IPS-NIHi11 (cell line): ENCODE measurements at places on chromosomes 2 and 18.

GRCh38 chr2:157336137-157337010 lies 10.8 kb upstream of the ERMN start:
- DNase-seq, result peak; percentile 50

DNA sequence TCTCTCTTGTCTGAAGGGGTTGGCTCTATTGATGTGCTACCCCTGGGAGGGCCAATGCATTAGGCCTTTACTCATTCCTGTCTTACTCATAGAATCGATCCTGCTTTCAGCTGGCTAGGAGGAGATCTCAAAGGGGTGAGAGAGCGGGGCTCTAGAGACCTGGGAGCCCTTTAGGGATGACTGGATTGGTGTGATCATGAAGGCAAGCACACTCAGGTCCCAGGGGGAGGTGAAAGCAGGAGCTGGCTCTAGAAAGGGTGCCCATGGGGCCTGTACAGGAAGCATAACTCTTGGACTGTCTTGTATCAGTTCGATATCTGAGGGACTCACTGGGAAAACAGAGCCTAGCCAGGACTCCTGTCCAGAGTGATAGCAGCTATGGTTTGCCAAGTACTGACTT lies 47.8 kb downstream of the INPP4A start:
- no peak for DNase-seq

DNA sequence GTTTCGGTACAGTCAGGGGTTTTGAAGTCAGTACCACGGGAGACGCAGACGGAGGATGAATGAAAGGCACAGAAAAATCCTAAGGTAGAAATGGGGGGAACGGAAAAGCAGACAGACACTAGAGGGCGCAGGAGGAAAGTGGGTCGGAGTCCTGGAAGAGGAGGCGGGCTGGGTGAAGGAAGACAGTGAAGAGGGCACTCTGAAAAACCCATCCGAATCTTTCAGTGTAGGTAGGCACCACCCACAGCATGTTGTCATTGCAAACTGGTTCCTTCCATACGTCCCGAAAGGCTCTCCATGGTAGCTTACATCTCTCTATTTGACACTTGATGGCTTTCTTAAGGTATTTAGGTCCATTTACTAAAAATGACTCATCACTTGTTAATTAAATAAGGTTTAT lies 18.5 kb upstream of the ZNF236 start:
- peak; percentile 79 for DNase-seq

DNA sequence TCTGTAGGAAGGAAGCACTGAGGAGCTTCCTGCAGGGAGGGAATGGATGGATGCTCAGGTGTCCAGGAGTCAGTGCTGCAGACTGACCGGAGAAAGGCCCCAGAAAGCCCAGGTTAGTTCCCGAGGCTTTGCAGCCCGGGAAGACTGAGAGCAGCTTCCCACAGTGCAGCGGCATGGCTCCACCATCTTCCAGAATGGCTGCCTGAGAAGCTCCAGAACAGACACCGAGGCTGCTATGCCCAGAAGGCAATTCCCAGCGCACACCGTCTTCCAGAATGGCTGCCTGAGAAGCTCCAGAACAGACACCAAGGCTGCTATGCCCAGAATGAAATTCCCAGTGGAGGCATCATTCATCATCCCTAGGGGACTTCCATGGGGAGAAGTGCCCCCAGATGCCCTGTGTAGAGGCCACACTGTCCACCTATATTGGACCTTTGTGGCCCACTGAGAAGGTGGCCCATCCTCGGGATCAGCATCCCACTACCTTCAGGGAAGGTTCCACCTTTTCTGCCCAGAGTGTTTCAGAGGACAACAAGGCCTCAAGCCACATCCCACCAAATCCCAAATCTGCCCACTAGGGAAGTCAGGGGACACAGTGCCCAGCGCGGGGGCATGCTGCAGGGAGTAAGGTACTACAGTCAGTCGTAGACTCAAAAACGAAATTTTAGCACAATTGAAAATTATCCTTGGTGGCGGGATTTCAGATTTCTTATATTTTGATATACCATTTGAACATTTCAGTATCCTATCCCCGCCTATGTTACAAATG lies 80.5 kb downstream of the KCNF1 start:
- no peak for DNase-seq

DNA sequence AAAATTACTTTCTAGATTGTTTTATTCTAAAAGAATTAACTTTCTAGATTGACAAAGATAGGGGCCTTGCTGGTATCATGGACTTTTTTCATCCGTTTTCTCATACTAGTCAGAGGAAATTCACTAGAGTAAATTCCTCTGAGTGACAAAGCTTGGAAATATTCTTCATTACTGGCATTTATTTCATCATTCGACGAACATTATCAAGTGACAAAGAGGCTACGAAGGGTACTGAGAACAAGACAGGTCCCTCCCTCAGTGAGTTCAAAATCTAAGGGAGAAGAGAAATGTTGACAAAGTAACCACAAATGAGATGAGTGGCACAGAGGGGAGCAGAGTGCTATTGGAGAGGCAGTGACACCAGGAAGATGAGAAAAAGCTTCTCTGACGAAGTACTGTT lies 4.3 kb downstream of the EPG5 start:
- no peak for DNase-seq

GRCh38 chr2:19078709-19079108 lies 279.7 kb downstream of the OSR1 start:
- no peak for DNase-seq

DNA sequence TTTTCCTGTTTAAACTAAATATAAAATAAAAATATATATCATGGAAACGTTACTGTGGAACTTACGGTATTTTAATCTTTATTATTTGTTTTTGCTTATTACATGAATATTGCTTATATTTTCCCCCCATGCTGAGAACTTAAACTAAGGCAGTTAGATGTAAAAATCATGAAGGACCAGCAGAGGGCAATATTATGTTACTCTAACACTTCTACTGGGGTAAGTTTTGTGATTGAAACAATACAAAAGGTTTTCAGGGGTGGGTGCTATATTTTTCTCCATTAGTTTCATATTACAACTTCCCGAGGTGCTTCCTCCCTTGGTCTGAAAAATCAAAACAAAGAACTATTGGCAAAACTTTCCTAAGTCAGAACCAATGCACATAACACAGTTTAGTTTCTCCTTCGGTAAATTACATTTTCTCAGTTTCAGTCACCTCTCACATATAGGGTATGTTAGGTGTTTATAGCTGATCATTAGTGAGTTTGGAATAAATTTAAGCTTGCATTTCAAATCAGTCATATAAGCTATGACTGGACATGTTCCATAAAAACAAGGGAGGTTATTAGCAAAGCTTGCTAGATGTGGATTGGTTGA lies 54.8 kb downstream of the ZNF407 start:
- DNase-seq, result peak; percentile 41

DNA sequence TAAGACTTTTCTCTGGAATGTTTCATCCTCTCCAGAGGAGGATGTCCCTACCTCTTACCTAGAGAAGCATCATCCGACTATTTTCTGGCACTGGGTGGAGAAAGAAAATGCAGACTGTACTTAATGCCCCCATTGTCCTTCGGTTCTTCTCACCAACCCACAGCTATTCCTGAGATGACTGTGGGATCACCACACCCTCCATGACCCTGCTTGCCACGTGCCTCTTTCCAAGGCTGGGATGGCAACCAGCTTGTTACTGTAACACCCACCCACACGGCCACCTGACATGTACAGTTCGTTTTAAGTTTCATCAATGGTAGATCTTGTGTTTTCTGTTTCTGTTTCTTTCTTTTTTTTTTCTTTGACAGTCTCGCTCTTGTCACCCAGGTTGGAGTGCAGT lies 365.2 kb downstream of the FBXO15 start:
- DNase-seq, result no peak

GRCh38 chr2:185187421-185187820 lies 551.2 kb upstream of the FSIP2 start:
- DNase-seq, result no peak

GRCh38 chr2:192140236-192140839 lies 54.4 kb downstream of the TMEFF2 start:
- DNase-seq, result no peak

DNA sequence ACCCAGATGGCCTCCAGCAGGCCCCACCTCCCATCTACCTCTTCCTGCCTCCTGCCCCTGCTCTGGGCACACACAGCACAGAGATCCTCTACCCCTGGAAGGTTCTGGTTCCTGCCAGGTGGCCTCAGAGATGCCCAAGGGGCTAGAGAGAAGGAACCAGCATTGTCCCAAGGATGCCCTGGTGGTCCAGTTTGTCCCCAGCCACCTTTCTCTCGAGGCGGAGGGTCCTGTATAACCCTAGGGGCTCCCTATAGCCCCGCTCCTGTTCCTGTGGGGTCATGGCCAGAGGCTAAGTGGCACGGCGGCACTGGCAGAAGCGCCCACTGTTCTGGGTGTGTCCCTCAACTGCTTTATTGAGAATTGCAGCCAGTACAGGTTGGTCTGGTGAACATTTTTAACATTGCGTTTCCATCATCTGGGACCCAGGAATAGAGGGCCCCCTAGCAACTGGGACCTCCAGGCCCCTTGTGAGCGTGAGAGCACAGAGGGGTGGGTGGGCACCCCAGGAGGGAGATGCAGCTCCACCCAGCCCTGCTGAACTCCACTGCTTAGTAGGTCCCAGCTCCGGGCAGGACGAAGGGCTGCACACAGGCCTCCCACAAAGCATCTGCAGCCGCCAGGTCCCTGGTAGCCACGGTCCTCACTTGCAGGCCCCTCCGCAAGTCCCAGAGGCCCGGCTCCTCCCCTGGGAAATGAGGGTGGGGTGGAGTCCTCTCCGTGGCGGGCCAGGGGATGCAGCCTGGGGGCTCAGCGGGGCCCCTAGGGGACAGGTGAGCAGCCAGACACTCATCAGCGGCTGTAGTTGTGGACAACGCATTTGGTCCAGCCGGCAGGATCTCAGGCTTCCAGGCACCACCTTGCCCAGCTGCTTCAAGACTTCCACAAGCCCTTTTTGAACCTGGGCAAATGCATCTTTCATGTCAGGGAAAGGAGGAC lies 33.1 kb downstream of the GPC1 start:
- DNase-seq, result peak; percentile 23

DNA sequence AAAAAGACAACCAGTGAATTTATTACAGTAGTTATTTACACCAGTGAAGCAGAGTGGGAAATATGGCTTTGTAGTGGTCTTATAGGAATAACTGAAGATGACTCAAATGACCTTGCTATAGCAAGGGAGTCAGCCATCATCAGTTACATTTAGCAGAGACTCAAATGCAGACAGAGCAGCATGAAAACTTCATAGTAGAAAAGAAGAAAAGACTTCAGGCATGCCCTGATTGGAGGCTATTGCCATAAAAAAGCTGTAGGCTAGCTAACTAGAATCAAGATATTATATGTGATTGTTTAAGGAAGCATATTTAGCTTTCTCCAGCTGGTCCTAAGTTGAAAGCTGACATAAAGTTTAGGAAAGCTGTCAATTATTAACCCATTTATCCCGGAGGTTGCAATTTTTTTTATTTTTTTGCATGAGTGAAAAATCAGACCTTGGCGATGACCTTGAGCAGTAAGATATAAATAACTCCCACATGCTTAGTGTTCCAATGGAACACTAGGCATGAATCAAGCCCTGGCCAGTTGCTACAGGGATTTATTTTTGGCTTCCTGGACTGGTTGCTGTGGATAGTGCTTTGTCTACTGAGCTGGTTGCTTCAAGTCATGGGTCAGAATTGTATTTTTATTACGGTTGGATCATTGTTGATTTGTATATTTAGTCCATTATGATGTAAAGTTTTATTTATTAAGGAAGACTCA lies 675.6 kb upstream of the VRK2 start:
- DNase-seq, result no peak

DNA sequence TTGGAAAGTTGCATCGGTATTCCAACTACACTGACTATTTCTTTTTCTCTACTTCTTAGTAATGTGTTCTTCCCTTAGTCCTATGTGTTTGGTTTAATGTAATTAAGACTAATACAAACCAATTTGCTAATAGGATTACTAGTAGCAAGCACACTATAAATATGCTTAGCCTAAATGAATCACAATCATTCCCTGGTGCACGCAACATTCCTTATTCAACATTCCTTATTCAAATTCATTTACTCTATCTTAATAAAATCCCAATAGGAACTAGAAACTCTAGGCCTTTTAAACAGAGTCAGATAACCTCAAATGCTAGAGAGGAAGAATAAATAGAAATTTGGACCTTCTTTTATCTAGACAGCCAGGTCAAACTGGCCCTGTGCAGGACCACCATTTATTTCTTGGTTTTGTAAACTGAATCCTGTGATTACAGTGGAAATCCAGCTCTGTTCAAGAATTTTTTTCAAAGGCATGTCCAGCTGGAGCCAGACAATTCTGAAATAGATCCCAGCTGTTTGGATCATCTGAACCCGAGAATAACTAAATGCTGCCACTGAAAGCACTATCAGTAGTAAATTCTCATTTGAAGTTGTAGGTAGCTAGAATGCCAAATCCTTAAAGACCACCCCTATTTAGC lies 103.1 kb downstream of the PPP1R1C start:
- DNase-seq, result no peak

DNA sequence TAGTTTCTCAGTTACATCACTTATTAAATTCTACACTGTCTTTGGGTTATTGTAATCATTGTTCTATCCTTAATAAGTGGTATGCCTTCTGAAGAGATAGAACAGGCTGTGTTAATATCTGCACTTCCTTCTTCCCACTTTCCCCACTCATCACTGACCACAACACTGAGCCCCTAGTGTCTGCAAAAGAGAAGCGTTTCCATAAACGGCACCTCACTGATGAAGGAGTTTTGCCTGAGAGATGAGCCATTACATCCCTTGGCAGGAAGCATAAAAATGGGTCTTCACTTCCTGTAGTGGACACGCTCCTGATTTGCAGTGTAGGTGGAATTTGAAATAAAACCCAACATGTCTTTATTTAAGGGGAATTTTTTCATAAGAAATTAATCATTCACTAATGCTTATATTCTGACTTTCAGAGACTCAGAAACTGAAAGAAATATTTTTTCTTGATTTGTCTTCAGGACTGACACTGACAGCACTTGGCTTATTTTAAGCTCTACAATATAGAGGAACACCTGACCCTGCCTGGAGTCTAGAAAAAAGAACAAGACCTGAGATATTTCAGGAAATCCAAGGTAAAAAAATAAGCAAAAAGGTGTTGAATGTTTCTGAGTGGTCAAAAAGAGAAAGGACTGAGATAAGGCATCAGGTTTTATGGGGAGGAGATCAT lies 275.3 kb downstream of the RAD51AP2 start:
- no peak for DNase-seq

DNA sequence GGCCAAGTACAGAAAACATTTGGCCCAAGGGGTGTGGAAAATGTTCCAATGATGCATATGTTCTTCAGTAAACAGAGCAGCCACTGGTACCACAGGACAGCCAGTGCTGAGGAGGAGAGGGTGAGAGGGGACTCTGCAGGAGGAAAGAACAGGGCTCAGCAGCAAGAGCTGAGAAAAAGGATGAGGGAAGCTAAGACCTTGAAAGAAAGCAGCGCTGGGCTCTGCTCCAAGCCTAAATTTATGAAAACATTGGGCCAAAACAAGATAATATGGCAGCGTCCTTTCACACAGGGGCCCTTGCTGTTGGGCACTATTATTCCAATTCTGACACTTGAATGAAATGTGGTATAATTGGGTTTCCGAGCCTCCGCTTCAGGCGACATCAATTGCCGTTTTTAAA lies 939.0 kb upstream of the FANCL start:
- DNase-seq, result no peak

DNA sequence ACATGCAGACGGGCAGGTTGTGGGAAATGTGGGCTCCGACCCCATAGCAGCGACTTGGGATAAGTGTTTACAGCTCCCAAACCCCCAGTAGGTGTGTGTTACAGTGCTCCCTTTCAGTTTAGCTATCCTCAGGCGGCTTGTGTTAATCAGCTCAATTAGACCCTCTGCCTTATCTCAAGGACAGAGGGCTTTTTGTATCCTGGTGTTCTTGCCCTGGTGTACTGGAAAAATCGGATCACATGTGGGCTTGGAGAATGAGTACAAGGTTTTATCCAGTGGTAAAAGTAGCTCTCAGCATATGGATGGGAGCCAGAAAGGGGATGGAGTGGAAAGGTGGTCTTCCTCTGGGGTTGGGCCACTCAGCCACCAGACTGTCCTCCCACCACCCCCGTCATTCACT lies 264.7 kb upstream of the SYT4 start:
- no peak for DNase-seq
